ENCODE measurements at places on chromosomes 11 and 22.

DNA sequence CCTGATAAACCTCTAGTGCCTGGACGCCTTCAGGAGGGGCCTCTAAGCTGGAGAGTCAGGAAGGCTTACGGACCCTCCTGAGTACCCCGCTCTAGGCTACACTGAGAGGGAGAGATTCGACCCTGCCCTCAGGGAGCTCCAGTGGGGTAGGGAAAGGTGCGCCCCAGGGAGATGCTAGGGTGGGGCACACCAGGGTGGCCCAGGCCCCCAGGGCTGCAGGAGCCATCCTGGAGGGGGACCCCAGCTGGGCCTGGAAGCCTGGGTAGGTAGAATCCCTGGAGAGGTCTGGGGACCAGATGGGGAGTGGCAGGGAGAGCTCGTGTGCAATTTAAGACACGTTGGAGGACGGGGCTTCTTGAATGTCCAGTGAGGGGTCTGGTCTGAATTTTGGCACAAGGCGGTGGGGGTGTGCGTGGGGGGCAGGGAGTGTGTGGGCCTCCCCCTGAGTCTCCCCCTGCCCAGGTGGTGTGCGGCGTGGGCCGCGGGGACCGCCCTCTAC lies 4.7 kb downstream of the CARNS1 start:
- no peak for DNase-seq

GRCh38 chr11:779955-780532 lies 2.8 kb upstream of the GATD1 start:
- no peak for DNase-seq

DNA sequence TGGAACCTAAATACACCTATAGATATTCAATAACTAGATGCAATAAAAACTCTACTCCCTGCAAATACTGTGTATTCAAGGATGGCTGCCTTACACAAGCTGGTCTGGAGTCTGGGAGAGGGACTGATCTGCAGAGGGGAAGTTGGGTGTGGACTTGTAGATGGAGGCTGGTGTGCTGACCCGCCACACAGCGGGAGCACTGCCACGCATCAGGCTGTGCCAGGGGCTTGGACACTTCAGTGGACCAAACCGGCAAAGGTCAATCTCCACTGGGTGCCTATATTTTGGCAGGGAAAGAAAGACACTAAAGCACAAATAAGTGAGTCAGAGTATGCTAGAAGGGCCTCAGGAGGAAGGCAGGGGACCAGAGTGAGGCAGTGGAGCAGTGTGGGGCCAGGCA lies 2.1 kb upstream of the SHANK3 start:
- DNase-seq, result peak; percentile 4

- DNase-seq, result peak; percentile 73
Measured at GRCh38 chr11:64743591-64744543, at the start of gene RASGRP2. RASGRP2 (minus strand) TSS chr11:64744142; CDS start chr11:64742866, 1,276 bp downstream.

GRCh38 chr22:35552196-35552842 lies 11.7 kb downstream of the RASD2 start:
- peak; percentile 99 for DNase-seq

GRCh38 chr11:120956710-120957495 lies 67.0 kb upstream of the TBCEL start:
- no peak for DNase-seq

DNA sequence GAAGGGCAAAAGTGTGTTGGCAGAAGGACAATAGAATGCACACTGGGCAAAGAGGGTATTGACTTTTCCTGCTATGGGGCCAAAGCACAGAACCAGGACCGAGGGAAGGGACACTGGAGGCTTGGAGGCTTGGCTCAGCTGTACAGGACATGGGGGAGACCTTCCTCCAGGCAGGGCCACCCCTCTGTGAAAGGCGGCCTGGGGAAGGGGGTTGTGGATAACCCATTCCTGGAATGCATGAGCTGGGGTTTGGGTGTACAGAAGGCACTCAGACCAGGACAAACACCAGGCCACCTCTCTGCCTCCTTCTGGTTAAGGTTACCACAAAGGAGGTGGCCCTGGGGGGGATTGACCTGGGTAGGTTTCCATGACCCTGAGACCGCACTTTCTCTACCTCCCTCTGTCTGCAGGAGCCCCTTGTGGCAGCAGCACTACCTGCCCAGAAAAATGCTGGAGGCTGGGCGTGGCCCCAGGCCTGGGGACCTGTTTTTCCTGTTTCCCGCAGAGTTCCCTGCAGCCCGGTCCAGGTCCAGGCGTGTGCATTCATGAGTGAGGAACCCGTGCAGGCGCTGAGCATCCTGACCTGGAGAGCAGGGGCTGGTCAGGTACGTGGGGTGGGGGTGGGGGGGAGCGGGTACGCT lies 9.6 kb downstream of the P2RY2 start:
- no peak for DNase-seq

- no peak for DNase-seq
Measured at GRCh38 chr11:45830596-45830995, 16.7 kb upstream of the CRY2 start.

DNA sequence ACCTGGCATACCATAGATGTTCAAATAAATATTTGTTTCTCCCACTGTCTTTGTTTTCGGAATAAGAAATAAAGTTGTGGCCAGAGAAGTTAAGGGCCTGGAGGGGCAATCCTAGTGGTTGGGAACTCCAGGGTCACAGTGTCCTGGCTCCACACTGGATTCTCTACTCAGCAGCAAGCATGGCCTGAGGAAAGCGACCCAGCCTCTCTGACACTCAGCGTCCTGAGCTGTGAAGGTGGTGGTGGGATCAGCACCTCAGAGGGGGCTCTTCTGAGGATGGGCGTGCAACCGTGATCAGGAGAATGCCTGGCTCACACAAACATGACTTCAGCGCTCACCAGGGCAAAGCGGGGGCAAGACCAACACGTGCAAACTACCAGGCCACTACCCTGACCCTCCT lies 59.9 kb downstream of the LARGE1 start:
- no peak for DNase-seq

GRCh38 chr22:21652547-21653545 lies 10.7 kb downstream of the SDF2L1 start:
- DNase-seq, result no peak

DNA sequence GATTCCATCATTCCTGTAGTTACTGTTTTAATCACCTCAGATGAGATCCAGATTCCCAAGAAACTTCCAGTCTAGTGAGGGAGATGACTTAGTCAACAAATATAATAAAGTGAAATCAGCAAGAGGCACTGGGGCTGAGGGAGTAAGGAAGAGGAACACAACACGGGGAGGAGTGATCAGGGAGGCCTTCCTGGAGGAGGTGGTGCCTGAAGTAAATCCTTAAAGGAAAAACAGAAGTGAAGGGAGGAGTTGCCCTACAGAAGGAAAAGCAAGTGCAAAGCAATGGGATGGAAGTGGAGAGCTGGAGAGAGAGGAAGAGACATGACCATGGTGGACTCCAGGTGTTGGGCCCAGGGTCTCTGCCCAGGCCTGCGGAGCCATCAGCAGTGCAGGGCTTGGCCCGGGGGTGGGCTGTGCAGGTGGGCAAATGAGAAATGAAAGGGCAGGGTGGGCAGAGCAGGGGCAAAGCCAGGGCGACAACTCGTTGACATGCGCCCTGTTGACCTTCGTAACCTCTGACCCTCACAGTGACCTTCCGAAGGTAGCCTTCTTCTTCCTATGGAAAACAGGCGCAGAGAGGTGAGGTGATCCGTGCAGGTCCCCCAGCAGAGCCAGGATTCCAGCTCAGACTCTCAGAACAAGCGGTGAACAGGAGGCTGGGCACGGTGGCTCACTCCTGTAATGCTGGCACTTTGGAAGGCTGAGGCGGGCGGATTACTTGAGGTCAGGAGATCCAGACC lies 12.1 kb upstream of the PPARA start:
- no peak for DNase-seq

DNA sequence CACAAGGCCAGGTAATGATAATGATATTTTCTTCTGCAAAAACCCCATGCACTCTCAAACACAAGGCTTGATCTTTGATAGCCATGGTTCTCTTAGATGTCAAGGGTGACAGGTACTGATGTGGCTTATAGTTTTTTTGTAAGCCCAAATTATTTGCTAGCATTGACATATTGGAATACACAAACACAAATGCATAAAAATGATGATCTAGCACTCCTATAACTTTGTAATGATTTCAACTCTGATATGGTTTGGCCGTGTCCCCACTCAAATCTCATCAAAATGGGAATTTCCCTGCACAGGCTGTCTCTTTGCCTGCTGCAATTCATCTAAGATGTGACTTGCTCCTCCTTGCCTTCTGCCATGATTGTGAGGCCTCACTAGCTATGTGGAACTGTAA lies 572.5 kb upstream of the CCDC90B start:
- DNase-seq, result no peak

GRCh38 chr11:13120691-13121090 lies 111.6 kb downstream of the RASSF10 start:
- DNase-seq, result no peak

DNA sequence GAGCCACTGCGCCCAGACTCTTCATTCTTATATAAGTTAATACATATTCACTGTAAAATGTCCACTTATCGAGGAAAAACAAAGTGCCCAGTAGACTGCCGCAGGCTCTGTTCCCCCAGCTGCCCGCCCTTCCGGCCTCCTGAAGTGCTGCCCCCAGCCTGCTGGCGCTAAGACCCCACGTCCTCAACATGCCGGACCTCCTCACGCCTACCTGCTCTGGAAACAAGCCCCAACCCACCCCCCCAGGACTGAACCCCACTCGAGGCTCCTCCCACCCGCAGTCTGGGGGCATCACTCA lies 1.1 kb downstream of the GATD1 start:
- DNase-seq, result no peak

Measured in HEK293T (cell line).